Smooth muscle cell of trachea (primary cell): ENCODE measurements at places on chromosomes 7 and 10. TPM values are rescaled to one million over a fixed set of nuclear protein-coding genes. Genes with fewer than 3 reads are reported as not detected.

The LHFPL3 gene
- total RNA-seq = not detected in 2 replicates

The LCOR gene
- total RNA-seq = 15.2 and 20.8 TPM in 2 replicates

The COBL gene
- total RNA-seq = under 0.01 TPM in 1 of 2 replicates, not detected in the other

The PHKG1 gene
- 0.99 and 1.6 TPM in 2 replicates for total RNA-seq

The CTTNBP2 gene
- 16.4 and 22.3 TPM in 2 replicates for total RNA-seq

The PRR15 gene
- total RNA-seq = not detected in 2 replicates

The IGF2BP3 gene
- total RNA-seq = 32.0 and 35.1 TPM in 2 replicates

The GPR37 gene
- 1.7 and 4.5 TPM in 2 replicates for total RNA-seq

The CHAT gene
- not detected in 2 replicates for total RNA-seq

The POR gene
- total RNA-seq = 98.8 and 178 TPM in 2 replicates

The TEX47 gene
- total RNA-seq = not detected in 2 replicates

The TMEM120A gene
- total RNA-seq = 20.7 and 28.6 TPM in 2 replicates

The SIRT1 gene
- total RNA-seq = 12.6 and 15.0 TPM in 2 replicates

The CYP3A4 gene
- not detected in 2 replicates for total RNA-seq

The ABCA13 gene
- 2.5 and 5.1 TPM in 2 replicates for total RNA-seq

The METTL27 gene
- total RNA-seq = 7.1 and 36.6 TPM in 2 replicates

The MYH16 gene
- total RNA-seq = not detected in 2 replicates

The INTS1 gene
- total RNA-seq = 55.0 and 67.5 TPM in 2 replicates
